ENCODE measurements at places on chromosomes 1 and 21. TPM values are rescaled to one million over a fixed set of nuclear protein-coding genes. Genes with fewer than 3 reads are reported as not detected.

GRCh38 chr1:200128081-200128480, 100.6 kb downstream of the NR5A2 start:
- no peak overlapping the region for H3K4me3 ChIP-seq
- H3K4me1 ChIP-seq, result no peaks in the 10 kb centered on the region
- no peaks in the 10 kb centered on the region for H3K27me3 ChIP-seq
- no peak for DNase-seq

DNA sequence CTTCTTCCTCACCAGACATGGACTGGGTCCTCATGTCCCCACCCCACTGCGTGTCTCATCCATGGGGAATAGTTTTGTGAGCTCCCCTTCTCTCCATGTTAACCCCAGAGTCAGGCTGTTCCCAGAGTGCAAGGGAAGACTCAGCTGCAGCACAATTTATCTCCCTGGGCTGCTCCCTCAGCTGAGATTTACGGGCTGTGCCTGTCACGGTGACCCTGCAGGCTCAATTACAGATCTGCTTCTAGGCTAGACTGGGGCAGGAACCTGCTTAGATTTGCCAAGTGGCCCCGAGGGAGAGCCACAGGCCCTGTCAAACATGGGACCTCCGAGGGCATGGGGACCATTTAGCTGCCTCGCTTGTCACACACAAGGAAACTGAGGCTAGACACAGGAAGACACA, 37.8 kb downstream of the CDCP2 start:
- no peaks in the 10 kb centered on the region for H3K27me3 ChIP-seq
- H3K36me3 ChIP-seq, result no peaks in the 10 kb centered on the region
- H3K4me1 ChIP-seq, result no peaks in the 10 kb centered on the region

DNA sequence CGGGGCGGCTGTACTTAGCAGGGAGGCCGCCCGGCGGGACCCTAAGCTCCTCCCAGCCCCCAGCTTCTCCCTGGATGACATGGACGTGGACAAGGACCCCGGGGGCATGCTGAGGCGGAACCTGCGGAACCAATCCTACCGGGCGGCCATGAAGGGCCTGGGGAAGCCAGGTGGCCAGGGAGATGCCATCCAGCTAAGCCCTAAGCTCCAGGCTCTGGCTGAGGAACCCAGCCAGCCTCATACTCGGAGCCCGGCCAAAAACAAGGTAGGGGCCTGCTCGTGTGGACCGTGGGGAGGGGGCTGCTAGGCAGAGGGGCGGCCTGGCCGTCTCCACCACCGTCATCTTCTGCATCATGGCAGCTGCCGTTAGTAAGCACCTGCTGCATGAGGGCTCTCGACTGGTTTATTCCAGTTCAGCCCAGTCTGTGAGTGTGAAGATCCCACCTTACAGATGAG, 9.0 kb downstream of the ARHGEF16 start:
- no peaks in the 10 kb centered on the region for H3K36me3 ChIP-seq
- no peak overlapping the region for H3K27ac ChIP-seq
- H3K4me1 ChIP-seq, result peaks cover 20% of the 10 kb centered on the region
- no peak overlapping the region for H3K4me3 ChIP-seq
- no peaks in the 10 kb centered on the region for H3K27me3 ChIP-seq

Gene LRRC38
- total RNA-seq, result not detected

Gene RBP7
- total RNA-seq, result 33.9 TPM

Gene LRRC3
- total RNA-seq, result 1.1 TPM
